ENCODE measurements at places on chromosomes 5 and 9.

DNA sequence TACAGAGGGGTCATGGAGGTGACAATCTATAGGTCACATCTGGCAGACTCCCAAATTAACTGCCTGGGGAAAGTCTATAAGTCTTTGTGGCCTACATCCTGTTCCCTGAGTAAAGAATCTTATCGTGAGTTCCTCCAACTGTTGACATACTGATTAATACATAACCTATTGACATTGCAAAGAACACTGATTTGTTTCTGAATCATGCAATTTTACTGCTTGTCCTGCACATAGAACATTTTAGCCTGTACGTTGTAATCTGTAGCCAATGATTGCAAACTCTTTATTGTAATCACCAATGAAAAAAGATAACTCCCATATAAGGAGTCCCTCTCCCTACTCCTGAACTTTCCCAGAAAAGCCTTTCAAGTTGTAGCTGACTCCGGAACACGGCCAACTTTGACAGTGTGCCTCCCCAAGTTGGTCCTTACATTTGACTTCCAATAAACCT lies 18.8 kb upstream of the OR2K2 start:
- DNase-seq, result no peak

GRCh38 chr5:5473226-5473625 lies 50.7 kb downstream of the ICE1 start:
- DNase-seq, result no peak

GRCh38 chr5:54577937-54578653 lies 60.5 kb downstream of the SNX18 start:
- no peak for DNase-seq

GRCh38 chr5:133732536-133732935 lies 120.2 kb upstream of the FSTL4 start:
- no peak for DNase-seq

GRCh38 chr5:73125289-73125688 lies 4.9 kb downstream of the TMEM171 start:
- no peak for DNase-seq

DNA sequence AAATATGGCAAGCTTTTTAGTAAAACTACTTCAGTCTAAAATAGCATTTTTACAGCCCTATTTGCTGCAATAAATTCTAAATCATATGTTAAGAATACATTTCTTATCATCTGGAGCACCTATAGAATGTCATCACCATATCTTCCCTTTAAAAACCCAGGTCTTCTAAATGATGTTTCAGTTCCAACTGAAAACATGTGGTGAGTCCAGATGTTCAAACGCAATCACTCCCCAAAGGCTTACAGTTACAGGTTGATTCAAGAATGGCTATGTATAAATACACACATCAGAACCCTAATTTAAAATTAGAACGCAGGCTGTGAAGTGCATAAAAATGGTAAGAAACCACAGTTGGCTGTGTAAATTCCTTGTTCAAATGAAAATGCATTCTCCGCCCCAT lies 796.3 kb downstream of the MAT2B start:
- no peak for DNase-seq

DNA sequence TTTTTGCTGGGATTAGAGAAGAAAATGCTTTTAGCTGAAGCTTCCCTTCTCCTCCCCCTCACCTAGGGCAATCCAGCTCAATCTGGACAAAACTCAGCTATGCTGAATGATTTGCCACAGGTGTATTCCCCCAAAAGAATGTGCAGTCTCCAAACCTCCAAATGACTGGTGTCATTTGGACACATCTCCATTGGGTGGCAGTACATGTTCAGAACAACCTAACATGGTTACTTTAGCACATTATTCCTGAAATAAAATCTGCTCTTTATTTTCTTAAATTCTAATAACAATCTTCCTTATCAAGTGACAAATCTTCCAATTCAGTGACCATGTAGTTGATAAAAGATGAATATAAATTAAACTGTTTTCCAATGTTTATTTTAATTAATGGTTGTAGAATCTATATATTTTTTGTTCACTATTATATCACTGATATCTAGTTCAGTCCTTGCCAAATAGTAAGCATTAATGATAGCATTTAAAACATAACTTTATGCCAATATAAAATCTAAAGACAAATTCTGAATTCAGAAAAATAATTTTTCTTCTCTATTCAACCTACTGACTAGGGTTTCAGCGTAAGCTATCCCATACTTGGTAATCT lies 61.3 kb upstream of the MOCS2 start:
- DNase-seq, result peak; percentile 30

DNA sequence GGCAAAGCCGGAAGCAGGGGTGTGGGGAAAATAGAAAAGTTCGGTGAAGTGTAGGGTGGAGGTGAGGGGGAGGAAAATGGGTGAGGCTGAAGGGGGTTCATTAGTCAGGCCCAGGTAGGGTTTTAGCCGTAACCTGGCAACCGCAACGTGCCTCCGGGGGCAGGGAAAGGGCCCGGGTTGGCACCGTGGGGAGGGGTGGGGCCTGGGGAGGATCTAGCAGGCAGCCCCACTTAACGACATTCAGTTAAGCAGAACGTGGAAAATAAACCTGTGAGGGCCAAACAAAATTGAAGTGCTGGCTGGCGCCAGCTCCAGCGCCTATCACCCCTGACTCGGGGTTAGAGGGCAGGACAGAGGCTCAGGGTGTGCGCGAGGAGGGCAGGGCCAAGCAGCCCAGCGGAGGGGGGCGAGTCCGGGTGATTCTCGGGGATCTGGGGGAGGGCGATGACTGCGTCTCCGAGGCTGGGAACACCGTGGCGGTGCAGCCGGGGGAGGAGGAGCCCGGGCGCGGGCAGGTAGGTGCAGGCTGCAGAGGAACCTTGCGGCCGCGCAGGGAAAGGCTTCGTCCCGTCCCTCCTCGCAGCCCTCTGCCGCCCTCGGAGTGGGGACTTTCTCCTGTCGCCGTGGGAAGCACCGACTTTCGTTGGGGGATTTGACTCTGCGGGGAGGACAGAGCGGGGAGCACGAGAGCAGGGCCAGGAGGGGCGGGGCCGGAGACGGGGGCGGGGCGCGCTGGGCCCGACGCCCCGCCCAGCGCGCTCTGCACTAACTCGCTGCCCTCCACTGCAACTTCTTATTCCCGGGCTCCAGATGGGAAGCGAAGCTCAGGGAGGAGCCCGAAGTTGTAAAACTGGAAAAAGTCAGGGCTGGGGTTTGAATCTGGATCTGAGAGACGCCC lies 5.1 kb downstream of the RGS14 start:
- DNase-seq, result peak; percentile 89

DNA sequence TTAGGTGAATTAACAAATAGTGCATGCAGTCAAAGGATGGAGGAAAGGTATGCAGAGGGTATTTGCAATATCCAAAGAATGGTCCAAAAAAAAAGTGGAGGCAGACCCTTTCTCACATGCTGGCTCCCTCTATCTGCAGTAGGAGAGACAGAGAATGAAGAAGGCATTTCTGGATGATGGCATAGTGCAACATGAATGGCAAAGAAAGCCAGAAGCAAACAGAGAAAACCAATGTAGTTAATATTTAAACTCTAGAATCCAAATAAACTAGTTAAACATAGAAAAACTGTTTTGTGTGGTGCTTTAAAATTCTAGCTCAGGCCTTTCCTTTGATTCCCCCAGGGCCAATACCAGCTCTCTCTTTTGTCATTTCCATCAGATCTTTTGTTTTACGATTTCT lies 403.1 kb upstream of the WWC1 start:
- DNase-seq, result no peak

Data from SK-N-SH (cell line).